ENCODE measurements at places on chromosomes 12 and 14. TPM values are rescaled to one million over a fixed set of nuclear protein-coding genes. Genes with fewer than 3 reads are reported as not detected.

Gene GCN1
- total RNA-seq = 188 TPM

DNA sequence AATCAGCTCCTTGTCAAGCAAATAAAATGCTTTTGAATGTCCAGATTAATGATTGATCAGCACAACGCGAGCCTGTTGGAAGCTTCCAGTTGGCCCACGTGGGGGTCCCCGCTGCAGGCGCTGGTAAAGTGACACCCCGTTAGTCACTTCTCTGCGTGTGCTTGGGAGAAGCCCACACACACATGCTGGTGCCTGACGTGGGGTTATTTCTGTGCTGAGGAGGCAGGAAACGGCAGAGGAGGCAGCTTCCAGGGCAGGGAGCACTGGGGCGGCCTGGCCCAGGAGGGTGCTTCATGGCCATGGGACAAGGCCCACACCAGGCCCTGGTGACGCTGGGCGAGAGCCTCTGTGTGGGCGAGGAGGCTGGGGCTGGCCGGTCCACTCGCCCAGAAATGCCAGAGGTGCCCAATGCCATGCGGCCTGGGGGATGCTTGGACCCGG, 101.5 kb downstream of the KIF26A start:
- H3K27me3 ChIP-seq = peaks cover 54% of the 10 kb centered on the region
- H3K27ac ChIP-seq = no peak overlapping the region
- DNase-seq = no peak
- no peaks in the 10 kb centered on the region for H3K36me3 ChIP-seq
- no peak overlapping the region for H3K4me3 ChIP-seq

Gene SLC7A8
- total RNA-seq = not detected

DNA sequence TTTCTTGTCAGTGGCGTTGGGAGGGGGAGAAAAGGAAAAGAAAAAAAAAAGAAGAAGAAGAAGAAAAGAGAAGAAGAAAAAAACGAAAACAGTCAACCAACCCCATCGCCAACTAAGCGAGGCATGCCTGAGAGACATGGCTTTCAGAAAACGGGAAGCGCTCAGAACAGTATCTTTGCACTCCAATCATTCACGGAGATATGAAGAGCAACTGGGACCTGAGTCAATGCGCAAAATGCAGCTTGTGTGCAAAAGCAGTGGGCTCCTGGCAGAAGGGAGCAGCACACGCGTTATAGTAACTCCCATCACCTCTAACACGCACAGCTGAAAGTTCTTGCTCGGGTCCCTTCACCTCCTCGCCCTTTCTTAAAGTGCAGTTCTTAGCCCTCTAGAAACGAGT, 1.9 kb downstream of the ASCL1 start:
- H3K4me1 ChIP-seq = peaks cover 10% of the 10 kb centered on the region
- no peak for DNase-seq
- peaks cover 99% of the 10 kb centered on the region for H3K27me3 ChIP-seq
- H3K36me3 ChIP-seq = no peaks in the 10 kb centered on the region
- H3K27ac ChIP-seq = no peak overlapping the region
- H3K4me3 ChIP-seq = no peak overlapping the region

- no peak overlapping the region for H3K27ac ChIP-seq
- peaks cover 24% of the 10 kb centered on the region for H3K4me1 ChIP-seq
- no peak overlapping the region for H3K4me3 ChIP-seq
- H3K36me3 ChIP-seq = peaks cover 4% of the 10 kb centered on the region
These were observed 22.4 kb downstream of the NID2 start for GRCh38 chr14:52046376-52046917.

Gene MGP
- not detected for total RNA-seq

GRCh38 chr12:27383429-27384260, 51.0 kb downstream of the BMAL2 start:
- H3K4me3 ChIP-seq = no peak overlapping the region
- H3K36me3 ChIP-seq = peaks cover 21% of the 10 kb centered on the region
- H3K4me1 ChIP-seq = peaks cover 22% of the 10 kb centered on the region
- peak overlapping the region; percentile 48 for H3K27ac ChIP-seq
- DNase-seq = peak; percentile 85
- H3K27me3 ChIP-seq = no peaks in the 10 kb centered on the region

DNA sequence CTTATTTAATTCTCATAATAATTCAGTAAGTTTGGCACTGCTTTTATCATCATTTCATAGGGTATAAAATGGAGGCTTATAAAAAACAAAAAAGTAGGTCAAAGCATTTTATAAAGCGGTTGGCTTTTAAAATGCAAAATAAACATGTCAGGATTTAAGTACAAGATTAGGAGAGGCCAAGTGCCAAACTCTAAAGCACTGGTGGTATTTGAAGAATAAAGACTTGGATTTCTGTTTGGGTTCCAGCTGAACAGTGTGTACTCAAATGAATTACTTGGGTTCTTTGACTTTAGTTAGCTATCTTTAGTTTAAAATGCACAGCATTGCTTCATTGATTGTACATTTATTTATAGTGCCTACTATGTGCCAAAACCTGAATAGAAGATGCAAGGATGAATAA, 966.6 kb upstream of the SEL1L start:
- no peaks in the 10 kb centered on the region for H3K36me3 ChIP-seq
- no peaks in the 10 kb centered on the region for H3K27me3 ChIP-seq
- no peak overlapping the region for H3K4me3 ChIP-seq
- no peaks in the 10 kb centered on the region for H3K4me1 ChIP-seq
- no peak overlapping the region for H3K27ac ChIP-seq

All from Calu3 (cell line).